Dermis lymphatic vessel endothelial cell (primary cell): ENCODE measurements at places on chromosomes 7 and 10. TPM values are rescaled to one million over a fixed set of nuclear protein-coding genes. Genes with fewer than 3 reads are reported as not detected.

The HMX2 gene
- not detected in 2 replicates for total RNA-seq

The CPA2 gene
- not detected in 2 replicates for total RNA-seq

The OGDHL gene
- total RNA-seq: 0.22 and 0.34 TPM in 2 replicates

The SLC29A4 gene
- 0.87 and 1.4 TPM in 2 replicates for total RNA-seq

The CYP26A1 gene
- total RNA-seq: 0.26 and 1.6 TPM in 2 replicates
